Activated T-cell treated with anti-CD3 and anti-CD28 coated beads, Interleukin-2, amount 50 U/mL, for 4 hours (primary cell): ENCODE measurements at places on chromosomes 2 and 18.
A peak's percentile ranks its signal among the peaks of the same experiment; 100 is the strongest.

GRCh38 chr2:1645761-1646476 is 98.4 kb downstream of the PXDN start:
- DNase-seq = no peak

- DNase-seq = no peak
Measured at GRCh38 chr2:207833251-207833751, 63.6 kb upstream of the FZD5 start.

DNA sequence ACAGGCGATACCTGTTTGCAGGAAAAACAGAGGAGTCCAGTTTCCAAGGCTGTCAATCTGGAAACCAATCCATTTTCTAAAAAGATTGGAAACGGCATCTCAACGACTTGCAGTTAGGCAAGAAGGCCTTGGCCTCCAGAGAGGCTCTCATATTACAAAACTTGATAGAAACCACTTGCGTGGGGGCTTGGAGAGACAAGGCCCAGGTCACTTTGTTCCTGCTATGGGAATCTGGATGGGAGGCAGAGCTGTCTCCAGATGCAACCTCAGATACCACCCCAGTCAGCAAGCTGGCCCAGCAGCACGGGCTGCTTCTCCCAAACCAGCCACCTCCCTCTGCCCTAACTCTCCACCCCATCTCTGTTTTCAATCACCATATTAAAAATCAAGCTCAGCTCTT is 298.8 kb downstream of the TNS1 start:
- DNase-seq = no peak

DNA sequence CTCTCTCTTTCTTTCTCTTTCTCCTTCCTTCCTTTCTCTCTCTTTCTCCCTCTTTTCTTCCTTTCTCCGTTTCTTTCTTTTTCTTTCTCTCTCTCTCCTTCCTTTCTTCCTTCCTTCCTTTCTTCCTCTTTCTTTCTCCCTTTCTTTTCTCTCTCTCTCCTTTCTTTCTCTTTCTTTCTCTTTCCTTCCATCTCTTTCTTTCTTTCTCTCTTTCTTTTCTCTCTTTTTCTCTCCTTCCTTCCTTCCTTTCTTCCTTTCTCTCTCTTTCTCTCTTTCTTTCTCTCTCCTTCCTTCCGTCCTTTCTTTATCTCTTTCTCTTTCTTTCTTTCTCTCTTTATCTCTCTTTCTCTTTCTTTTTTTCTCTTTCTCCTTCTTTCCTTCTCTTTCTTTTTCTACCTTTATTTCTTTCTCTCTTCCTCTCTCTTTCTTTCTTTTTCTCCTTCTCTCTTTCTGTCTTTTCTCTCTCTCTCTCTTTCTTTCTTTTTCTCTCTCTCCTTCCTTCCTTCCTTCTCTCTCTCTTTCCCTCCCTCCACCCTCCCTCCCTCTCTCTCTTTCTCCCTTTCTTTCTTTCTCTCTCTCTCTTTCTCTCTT is 32.3 kb upstream of the ODC1 start:
- DNase-seq = no peak

DNA sequence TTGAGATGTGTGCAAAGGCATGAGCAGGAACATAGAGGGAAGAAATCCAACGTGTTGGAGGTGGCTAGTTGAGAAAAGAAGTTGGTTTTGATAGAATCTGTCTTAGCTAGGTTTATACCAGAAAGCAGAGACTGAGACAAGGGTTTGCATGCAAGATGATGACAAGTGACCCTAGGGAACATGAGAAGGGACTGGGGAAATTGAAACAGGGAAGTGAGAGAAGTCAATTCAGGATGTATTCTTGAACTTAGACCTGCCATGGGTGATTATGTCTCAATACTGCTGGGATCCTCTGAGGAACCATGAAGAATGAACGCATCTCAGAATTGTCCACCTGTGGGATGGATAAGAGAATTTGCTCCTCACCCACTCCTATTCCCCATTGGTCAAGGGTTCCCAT is 20.5 kb downstream of the IL36A start:
- DNase-seq = no peak

DNA sequence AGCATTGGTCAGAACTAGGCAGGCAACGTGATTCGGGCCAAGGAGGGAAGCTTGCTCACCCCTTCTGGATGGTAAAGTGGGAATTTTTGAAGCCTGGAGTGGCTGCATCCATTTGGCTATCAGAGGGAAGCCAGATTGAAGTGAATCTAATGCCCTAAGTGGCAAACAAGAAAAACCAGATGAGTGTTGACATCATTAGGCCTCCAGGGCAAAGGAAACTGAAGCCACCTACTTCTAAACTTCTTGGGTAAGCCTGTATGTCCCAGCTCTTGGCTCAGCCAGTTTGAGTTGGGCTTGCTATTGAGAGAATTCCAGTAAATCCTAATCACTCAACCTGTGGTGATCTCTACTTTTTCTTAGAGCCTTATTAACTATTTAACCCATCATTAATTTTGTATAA is 20.9 kb downstream of the SOX11 start:
- DNase-seq = no peak

DNA sequence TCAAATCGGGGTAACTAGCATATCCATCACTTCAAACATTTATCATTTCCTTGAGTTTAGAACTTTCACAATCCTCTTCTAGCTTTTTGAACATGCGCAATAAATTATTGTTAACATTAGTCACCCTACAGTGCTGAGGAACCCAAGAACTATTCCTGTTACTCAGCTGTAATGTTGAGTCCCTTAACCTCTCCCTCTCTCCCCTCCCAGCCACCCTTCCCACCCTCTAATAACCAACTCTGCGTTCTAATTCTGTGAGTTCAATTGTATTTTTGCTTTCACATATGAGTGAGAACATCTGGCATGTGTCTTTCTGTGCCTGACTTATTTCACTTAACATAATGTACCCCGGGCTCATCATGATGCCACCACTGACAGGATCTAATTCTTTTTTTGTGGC is 78.6 kb upstream of the RANBP2 start:
- no peak for DNase-seq

GRCh38 chr2:151789055-151789834 is 39.0 kb downstream of the ARL5A start:
- no peak for DNase-seq

DNA sequence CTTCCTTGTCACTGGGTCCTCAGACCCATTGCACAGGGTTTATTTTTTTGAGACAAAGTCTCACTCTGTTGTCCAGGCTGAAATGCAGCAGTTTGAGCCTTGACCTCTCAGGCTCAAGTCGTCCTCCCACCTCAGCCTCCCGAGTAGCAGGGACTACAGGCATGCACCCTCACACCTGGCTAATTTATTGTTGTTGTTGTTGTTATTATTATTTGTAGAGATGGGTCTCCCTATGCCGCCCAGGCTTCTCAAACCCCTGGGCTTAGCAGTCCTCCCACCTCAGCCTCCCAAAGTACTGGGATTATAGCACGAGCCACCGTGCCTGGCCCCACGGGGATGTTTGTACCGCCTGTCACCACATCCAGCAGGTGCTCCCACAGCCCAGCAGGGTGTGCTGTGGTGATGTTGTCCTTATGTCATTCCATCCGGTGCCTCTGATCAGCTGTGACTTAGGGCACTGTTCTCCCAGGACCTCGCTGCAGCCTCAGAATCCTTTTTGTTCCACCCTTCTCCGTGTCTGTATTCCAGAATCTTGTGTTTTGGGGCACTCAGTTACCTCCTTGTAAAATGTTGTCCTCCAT is 182.3 kb downstream of the INO80D start:
- no peak for DNase-seq

DNA sequence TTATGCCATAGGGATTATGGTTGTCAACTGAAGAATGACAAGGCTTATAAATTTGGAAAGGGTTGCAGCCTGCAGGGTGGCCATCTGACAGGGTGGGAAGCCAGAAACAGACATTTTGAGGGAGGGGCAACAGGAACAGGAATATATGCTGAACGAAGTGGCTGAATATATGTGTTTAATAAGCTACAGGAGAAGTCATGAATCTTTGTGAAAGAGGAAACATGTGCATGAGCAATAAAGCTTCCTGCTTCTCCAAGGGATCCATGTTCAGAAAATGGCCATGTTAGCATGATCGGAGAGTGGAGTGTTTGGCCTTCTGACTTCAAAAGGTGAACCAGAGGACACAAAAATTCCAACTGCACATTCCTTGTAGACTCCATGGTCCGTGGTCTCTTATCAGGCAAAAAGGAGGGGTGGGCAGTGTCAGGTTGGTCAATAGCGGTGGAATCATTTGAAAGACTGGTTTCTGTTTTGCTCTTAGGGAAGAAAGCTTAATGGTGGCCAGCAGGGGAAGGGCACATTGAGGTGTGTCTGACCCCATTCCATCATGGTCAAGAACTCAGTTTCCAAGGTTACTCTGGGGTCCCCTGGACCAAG is 144.1 kb downstream of the SOCS6 start:
- no peak for DNase-seq

GRCh38 chr2:96787411-96787810 is 26.7 kb downstream of the CNNM4 start:
- DNase-seq = no peak

DNA sequence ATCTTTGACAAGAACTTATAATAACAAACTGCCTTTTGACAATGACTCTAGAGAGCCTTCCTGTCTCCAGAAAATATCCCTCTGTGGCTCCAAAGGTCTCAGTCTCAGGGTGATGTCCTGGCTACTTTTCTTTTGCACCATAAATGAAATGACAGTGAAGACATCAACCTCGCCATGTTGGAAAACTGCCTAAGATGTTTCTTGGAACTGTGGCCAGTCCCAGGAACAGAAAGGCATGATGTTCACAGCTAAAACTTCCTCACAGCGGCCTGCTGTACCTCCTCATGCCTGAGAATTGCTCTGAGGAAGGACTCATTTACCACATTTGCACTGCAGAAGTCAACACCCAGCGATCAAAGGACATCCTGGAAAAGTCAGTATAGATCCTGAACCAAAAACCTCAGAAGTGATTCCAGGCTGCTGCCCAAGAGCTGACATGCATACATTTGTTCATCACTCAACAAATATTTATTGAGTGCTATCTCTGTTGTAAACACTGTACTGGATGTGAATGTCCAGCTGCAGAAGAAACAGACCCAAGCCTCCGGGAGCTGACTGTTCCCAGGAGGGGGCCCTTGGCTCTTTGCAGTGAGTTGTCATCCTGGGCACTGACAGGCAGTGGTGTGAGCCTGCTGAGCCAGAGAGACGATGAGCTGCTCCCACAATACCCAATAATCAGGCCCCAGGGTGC is 64.3 kb upstream of the ACSL3 start:
- no peak for DNase-seq

- no peak for DNase-seq
Measured at GRCh38 chr18:24949908-24950307, 402.1 kb downstream of the ZNF521 start.

DNA sequence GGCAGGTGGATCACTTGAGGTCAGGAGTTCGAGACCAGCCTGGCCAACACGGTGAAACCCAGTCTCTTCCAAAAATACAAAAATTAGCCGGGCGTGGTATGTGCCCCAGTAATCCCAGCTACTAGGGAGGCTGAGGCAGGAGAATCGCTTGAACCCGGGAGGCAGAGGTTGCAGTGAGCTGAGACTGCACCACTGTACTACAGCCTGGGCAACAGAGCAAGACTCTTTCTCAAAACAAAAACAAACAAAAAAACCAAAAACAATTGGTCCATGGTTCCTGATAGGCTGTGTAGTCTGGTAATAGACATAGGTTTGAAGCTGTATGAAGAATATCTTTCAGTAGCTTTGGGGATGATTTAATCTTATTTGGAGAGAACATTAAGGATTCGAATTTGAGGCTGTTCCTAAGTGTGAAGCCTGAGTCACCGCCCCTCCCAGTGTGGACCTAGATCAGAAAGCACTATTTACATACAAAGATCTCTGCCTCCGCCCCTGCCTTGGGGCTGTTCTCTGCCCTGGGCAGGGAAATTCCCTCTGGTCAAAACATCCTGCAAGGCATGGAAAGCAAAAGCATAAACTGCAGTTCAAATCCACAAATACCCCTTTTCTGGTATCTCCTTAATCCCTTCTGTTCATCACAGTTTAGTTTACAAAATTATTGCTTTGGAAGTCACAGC is 52.8 kb upstream of the PMAIP1 start:
- DNase-seq = no peak

GRCh38 chr2:100580367-100581276 is 17.8 kb downstream of the PDCL3 start:
- DNase-seq = peak; percentile 44

- no peak for DNase-seq
Measured at GRCh38 chr2:127887776-127888130, 2.0 kb upstream of the AMMECR1L start.

DNA sequence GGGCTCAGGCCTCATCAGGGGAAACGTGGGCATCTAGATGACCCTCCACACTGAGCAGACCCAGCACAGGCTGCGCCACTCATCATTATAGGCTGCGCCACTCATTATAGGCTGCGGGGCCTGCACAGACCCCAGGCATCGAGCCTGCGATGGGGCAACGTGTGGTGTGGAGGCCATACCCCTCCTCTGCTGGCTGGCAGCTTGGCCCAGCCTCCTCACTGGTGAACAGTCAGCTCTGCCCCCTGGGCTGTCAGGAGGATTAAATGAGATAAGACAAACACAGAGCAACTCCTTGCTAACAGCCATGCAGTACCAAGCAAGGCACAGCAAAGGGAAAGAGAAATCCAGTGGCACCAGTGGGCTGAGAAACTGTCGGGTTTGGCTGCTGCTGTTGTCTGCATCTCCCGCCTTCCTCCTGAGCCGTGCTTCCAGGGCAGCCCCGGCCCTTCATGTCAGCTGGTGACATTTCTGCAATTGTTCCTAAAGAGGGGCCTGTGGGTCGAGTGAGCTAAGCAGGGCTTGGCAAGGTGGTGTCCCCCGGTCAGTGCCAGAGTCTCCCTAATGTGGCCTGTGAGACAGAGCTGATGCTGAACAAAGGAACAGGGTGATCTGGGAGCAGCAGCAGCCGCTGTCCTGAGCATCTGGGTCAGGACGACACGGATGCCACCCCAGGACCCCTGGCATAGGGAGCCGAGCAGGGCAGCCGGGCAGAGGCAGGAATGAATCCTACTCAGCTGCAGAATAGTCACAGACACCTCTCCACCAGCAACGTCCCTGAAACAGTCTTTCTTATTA is 48.7 kb downstream of the RRM2 start:
- DNase-seq = no peak

DNA sequence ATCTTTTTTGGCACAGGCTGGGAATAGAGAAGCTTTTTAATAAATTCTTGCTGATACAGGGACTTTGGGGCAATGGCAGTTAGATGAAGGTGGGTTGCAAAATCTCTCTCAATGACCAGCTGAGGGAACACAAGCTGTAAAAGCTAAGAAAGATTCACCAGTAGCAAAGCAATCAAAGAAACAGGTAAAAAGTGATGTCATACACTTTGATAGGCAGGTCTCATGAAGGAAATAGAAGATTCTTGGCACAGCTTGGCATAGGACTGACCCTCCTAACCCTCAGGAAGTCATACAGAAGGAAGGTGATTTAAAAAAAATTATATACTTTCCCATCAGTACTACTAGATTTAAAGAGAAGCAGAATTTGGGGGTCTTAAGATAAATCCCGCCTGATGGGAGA is 263.6 kb downstream of the LPIN1 start:
- no peak for DNase-seq

DNA sequence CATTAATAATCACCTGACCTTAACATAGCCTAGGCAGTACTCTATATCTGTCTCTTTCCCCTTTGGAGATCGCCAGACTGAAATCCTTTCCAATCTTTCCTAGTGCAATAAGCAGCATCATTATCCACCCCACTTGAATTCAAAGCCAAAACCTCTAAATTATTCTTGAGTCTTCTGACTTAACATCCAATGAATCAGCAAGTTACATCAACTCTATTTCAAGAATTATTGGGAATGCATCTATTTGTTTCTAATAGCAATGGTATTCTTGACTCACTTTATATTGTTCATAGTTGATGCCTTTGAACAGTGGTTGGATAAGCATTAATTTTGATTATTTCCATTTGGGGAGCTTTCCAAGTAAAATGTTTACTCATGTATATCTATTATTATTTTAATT is 144.8 kb downstream of the ZNF804A start:
- no peak for DNase-seq

GRCh38 chr2:143231254-143231645 is 102.0 kb downstream of the ARHGAP15 start:
- DNase-seq = no peak
